ENCODE measurements at places on chromosomes 12 and 14.

DNA sequence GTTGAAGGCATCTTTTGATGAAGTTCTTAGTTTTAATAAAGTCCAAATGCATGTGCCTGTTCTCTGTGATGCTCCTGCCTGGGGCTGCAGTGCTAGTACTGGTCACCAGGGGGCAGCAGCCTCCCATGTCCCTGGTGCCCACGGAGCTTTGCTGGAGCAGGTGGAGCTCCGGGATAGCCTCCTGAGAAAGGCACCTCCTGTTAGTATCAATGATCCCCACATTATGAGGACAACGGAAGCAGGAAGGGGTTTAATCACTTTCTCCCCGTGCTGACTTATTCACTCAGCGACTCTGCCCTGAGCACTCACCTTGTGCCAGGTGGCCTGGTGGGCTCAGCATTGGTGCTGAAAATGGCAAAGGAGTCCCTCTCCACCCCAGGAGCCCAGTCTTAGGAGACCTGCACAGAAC, 123.0 kb upstream of the PZP start:
- peak; percentile 51 for DNase-seq

GRCh38 chr14:98704441-98704840, 567.6 kb downstream of the BCL11B start:
- no peak for DNase-seq

DNA sequence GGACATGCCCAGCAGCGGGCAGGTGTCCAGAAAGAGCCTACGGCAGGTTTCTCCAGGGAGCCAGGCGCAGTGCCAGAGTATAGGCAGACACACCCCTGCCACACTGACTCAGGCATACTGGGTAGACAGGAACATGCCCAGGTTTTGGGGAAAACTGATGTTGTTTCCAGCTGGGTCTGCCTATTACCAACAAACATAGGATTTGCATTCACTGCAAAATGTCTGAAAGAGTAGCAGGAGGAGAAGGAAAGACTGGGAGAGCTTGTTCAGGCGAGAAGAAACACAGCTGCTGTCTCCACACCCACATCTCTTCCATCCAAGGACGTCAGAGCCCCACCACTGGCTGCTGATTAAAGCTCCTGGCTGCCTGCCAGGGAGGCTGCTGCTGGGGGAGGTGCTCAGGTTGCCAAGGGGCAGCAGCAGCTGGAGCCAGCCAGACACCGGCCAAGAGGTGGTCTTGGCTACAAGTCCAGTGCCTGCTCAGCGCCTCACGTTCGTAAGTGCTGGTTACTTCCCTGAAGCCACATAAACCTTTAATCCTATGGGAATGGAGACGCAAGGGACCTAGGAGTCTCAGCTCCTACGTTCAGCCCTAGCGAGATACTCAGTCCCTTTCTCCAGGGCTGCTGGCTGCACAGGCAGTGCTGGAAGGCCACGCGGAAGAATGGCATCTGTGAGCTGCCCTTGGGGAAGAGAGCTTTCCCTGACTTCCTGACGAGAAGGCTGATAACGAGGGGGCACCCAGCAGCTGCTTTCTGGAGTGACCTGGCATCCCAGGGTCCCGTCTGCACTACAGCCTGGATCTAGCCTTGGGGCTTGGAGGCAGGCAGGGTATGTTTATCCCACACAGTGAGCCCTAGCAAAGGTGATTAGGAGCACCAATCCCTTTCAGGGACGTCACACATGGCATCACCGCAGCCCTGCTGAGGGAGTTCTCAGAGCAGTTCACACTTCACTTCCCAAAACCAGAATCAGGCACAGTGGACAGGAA, 58.1 kb downstream of the PLEKHG3 start:
- DNase-seq, result no peak

GRCh38 chr12:46891306-46891705, 65.5 kb upstream of the SLC38A4 start:
- no peak for DNase-seq

GRCh38 chr12:109775172-109775881, 57.9 kb downstream of the TRPV4 start:
- DNase-seq, result peak; percentile 47

DNA sequence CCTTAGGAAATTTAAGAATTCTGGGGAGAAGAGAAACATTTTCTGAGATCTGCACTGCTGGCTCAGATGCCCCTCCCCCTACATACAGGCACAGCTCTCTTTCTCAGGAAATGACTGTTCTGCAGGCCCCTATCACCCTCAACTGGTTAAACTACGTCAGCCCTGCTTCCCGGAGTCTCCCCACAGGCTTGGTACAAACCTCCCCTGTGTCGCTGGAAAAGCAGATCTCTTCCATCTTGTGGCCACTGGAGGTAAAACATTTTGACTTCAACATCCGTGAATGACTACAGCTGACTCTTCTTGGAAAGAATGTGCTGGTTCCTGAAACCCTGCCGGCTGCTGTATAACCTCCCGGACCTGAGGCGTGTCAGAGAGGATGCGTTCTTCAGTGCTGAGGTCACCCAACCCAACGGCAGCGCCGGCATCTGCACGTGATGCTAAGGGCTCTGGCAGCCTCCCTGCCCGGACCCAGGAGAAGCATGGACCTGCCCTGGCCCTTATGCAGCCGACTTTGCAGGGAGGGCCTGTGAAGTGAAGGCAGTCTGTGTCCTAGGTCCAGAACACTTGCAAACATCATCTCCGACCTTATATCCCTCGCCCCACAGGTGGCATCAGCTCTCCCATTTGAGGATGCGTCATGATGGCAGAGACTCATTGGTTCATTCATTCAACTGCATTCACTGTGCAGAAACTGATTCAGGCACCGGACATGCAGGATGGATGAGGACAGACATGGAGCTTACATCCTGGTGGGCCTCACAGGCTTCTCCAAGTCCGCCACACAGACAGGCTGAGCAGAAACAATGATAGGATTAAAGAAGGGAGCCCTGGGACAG, 129.2 kb downstream of the GCH1 start:
- peak; percentile 38 for DNase-seq

- DNase-seq, result no peak
These were observed 659.1 kb downstream of the NRXN3 start for GRCh38 chr14:78829274-78829673.

DNA sequence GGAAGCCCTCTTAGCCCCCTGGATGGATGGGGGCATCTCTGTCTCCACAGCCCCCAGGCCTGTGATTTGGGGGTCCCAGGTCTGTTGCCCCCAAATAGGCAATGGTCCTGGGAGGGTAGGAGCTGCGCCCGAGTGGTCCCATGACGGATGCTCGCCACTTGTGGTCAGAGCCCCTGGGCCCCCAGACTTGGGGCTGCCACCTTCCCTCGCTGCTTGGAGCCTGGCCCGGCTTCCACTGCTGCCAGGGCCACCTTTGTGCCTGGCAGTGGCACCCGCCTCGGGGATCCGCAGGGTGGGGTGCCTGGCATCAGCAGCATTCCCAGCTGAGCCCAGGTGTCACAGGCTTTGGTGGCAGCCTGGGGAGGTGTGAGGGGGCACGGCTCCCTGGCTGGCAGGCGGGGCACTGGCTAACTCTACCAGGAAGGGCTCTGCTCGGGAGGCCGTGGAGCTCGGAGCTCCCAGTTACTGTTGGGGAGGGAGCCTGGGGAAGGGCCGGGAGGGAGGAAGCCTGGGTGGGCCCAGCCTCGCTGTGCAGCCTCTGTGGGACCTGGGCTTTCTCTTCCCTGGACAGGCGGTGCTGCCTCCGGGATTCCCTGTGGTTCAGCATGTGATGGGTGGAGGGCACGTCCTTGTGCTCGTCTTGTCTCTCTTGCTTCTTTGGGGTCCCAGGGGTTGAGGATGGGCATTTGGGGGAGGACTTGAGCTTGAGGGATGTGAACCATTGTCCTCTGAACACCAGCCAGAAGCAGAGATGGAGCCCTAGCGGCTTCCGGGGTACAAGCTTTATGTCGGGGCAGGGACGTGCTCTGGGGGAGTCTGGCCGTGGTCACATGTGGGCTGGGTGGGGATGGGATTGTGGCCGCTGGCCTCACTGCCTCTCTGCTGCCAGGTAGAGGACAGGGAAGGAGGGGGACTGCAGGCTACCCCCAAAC, 5.4 kb downstream of the KIF26A start:
- DNase-seq, result no peak

- DNase-seq, result no peak
These were observed 88.5 kb upstream of the NCOR2 start for GRCh38 chr12:124655698-124656516.

DNA sequence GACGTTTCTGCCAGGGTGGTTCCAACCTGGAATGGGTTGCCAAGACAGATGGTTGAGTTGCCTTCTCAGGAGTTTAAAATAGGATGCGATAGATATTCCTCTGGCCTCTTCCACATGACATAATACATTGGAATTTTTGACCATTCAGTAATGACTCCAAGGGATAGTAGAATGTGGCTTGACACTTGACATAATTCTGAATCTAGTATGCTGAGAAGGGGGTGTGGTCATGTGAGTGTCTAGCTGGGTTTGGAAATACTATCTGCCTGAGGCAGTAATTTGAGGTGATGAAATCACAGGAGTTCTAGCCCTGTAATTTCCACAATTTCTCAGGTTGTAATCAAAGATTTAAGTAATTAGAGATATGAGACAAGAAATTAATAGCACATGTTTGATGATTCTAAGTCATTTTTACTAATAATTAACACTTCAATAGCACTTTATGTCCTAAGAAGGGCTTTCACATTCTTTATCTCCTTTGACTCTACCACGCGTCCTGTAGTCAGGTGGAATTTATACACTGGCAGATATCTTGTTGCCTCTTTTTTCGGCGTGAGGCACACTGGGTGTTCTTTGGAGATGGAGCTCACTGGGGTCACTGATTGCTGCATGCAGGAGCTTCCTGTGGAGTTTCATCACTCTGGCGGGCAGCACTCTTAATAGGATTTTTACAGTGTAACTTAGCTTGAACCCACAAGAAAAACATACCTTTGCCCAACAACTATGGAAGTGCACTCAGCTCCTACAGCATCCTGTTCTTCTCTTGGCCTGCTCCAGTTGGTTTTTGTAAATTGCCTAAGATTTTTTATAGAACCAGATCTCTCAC, 3.2 kb upstream of the AMIGO2 start:
- DNase-seq, result no peak

DNA sequence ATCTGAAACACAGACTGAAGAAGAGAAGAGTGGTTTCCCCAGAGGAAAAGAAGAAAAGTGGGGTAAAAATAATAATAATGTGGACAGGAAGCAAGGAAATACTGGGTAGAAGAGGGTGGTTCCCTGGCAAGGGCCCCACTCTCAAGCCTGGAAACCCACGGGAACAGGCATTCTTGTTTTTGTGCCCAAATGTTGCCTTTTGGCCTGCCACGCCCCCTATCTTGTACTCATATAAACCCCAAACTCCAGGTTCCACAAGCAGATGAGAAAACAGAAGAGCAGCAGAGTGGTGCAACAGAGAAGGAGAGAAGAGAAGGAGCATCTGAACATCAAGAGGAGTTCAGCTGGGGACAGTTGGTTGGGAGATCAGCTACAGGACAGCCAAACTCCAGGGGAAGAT, 51.2 kb downstream of the NDUFA12 start:
- DNase-seq, result no peak

GRCh38 chr12:114945351-114945750, 261.4 kb upstream of the TBX3 start:
- no peak for DNase-seq

GRCh38 chr12:61385771-61386170, 874.4 kb upstream of the USP15 start:
- no peak for DNase-seq

GRCh38 chr14:89014569-89014850, 190.1 kb downstream of the TTC8 start:
- DNase-seq, result no peak

DNA sequence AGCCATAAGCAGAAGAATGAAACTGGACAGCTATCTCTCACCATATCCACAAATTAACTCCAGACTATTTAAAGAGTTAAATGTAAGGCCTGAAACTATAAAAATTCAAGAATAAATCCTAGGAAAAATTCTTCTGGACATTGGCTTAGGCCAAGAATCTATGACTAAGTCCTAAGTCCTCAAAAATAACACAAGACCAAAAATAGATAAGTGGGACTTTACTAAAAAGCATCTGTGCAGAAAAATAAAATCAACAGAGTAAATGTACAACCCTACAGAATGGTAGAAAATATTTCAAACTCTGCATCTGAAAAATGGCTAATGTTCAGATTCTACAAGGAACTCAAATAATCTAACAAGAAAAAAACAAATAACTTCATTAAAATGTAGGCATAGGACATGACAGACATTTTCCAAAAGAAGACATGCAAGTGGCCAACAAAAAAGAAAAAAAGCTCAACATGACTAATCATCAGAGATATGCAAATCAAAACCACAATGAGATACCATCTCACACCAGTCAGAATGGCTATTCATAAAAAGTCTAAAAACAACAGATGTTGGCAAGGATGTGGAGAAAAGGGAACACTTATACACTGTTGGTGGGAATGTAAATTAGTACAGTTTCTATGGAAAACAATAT, 61.0 kb upstream of the PPFIA2 start:
- no peak for DNase-seq

DNA sequence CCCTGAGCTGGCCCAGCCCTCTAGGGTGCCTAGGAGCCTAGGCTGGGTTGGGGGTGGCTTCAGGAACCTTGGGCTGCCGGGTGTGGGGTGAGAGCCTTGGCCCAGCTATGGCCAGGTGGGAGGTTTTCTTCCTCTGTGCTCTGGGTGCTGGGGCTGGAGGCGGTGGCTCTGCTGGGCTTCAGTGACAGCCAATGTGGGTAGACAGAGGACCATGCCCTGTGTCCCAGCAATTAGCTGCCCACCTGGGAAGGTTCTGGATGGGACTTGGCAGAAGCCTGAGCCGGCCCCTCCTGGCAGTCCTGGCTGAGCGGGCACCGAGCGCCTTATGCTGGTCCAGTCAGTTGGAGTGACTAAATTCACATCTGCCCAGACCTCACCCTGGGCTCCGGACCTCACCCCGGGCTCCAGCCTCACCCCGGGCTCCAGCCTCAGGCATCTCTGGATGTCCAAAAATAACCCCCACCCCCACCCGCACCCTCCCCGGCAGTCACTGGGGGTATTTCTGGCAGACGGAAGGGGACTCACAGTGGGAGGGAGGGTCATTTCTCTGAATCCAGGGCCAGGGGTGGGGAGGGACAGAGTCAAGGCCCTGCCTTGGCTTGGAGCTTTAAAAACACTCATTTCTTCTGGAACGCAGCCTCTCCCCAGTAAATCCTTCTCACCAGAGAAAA, 46.9 kb downstream of the CYP46A1 start:
- no peak for DNase-seq

GRCh38 chr14:25848601-25849000, 749.2 kb downstream of the NOVA1 start:
- no peak for DNase-seq

GRCh38 chr12:105793421-105793820, 345.3 kb downstream of the NUAK1 start:
- DNase-seq, result no peak

GRCh38 chr14:104216457-104216856, 78.1 kb downstream of the KIF26A start:
- no peak for DNase-seq

DNA sequence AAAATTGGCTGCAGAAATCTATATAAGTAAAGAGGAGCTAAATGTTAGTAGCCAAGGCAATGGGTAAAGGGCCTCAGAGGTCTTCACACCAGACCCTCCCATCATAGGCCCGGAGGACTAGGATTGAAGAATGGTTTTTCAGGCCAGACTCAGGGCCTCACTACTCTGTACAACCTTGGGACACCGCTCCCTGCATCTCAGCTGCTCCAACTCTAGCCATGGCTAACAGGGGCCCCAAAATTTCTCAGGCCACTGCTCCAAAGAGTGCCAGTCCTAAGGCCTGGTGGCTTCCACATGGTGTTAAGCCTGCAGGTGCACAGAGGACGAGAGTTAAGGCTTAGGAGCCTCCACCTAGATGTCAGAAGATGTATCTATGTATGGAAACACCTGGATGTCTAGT, 155.5 kb upstream of the MGAT4C start:
- no peak for DNase-seq

- no peak for DNase-seq
These were observed 703 bp downstream of the ASCL4 start for GRCh38 chr12:107775093-107775721.
